ENCODE measurements at places on chromosomes 12 and 14.
A peak's percentile ranks its signal among the peaks of the same experiment; 100 is the strongest.

DNA sequence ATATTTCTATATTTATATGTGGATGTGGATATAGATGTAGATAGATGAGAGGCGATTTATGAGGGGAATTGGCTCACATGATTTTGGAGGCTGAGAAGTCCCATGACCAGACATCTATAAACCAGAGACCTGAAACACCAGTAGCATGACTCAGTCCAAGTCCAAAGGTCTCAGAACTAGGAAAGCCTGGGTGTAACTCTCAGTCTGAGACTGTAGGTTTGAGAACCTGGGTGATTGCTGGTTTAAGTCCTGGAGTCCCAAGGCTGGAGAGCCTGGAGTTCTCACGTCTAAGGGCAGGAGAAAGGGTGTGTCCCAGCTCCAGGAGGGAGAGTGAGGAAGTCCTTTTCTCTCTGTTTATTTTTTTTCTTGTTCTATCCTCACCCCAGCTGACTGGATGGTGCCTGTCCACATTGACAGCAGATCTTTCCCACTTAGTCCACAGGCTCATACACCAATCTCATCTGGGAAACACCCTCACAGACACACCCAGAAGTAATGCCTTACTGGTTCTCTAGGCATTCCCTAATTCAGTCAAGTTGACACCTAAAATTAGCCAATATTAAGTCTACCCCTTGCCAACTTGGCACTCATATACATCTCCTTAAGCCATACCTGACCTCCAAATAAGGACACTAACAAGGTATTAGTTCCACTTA lies 45.4 kb downstream of the EMP1 start:
- no peak for DNase-seq

GRCh38 chr12:46958053-46958452 lies 121.4 kb upstream of the PCED1B start:
- no peak for DNase-seq

DNA sequence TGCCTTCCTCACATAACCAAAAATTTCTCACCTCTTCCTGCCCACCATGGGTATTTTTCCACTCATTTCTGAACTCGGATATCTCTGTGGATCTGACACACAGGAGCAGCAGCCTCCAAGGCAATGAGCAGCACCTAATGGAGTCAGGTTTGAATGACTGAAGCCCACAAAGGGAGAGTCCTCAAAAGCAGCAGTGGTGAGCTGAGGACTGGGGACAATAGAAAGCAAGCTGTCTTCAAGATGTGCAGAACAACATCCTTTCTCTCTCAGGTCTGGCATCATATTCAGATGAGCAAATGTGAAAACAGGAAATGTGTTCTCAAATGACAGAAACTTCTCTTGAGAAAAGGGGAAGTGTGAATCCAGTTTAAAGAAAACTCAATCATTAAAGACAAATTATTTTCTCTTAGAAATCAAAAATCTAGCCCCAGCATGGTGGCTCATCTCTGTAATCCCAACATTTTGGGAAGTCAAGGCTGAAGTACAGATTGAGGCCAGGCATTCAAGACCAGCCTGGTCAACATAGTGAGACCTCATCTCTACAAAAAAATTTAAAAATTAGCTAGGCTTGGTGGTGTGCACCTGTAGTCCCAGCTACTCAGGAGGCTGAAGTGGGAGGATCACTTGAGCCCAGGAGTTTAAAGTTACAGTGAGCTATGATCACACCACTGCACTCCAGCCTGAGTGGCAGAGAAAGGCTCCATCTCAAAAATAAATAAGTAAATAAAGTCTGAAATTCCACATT lies 54.2 kb downstream of the C12orf42 start:
- DNase-seq, result no peak

DNA sequence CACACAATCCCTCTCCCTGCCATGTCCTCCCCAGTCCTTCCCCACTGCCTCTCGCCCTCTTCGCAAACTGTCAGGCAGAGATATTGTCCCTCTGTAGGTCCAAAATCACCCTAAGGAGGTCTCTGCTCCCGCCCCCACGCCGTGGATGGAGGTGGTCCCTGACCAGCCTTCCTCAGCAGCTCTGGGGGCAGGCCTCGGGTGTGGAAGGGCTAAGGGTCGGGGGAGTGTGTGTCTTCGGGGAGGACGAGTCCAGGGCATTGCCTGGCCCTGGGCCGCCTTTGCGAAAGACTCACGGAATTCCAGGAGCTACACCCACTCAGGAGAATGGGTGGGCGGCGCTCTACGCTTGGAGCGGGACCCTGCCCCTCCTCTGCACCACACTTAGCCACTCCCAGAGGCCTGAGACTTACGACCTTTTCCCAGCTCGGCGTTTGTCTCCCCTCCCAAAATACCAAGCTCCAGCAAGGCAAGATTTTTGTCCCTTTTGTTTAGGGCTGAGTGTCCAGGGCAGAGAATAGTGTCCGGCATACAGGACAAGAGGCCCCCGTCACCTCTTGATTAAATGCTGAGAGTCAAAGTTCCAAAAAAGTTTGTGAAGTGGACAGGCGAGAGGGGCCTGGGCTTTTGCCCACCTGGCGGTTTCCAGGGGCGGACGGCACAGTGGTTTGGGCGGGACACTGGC lies 881 bp downstream of the PYGL start:
- no peak for DNase-seq

DNA sequence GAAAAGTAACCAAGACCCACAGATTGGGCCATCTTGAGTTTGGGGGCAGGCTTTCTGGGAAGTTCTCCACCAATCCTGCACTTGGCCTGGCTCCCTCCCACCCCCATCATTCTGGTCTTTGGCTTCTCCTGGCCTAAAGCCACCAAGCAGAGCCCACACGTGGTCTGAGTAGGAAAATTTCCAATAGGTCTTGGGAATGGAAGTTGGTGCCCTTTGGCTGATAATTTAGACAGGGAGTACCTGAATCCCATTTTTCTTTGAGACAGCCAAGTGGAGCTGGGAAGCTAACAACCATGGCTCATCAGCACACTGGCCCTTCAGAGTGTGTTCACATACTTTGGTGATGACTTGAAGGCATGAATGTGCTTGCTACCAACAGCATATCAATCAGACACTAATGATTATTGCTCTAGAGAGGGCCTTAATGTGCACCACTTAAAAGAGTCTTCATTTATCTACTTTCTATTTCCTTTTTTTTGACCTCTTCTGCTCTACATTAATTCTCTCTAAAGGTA lies 156.0 kb downstream of the EGLN3 start:
- DNase-seq, result no peak

DNA sequence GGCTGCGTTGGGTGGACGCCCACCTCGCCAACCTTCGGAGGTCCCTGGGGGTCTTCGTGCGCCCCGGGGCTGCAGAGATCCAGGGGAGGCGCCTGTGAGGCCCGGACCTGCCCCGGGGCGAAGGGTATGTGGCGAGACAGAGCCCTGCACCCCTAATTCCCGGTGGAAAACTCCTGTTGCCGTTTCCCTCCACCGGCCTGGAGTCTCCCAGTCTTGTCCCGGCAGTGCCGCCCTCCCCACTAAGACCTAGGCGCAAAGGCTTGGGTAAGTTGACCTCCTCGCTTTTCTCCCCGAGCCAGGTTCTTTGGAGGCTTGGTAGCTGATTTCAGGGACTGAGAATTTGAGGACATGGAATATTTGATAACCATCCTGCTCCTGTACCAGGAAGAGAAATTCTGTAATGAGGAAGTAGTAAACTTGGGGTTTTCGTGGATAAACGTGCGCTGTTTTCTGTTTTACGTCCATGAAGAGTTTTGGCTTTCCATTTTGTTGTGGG lies 530 bp downstream of the APAF1 start:
- DNase-seq, result no peak

DNA sequence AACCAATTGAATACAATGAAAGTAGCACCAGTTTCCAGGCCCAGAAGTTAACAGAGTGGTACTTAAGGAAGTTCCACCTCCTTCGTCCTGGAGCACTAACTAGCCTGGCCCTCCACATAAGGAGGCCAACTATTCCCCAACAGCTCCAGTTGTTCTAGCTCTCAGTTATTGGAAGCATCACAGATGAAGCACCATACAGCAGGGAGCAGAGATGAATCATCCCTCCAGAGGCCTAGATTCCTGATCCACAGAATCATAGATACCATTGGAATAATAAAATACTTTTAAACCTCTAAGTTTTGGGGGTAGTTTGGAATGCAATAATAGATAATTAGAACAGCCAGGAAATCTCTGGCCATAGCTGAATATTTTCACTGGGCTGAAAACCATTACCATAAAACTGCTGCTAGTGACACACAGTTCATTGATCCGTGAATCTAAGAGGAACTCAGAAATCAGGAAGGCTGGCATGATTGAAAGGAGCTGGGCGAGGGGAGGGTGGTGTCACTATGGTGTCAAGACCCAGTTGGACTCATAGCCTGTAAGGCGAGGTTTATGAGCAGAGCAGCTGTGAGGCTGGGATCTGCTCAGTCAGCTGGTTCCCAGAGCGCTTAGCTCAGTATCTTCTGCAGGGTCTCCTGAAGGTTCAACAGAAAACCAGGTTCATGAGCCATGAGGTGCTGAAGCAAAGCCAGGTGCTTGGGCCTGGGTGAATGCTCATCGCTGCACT lies 371.4 kb upstream of the TMTC1 start:
- DNase-seq, result no peak

DNA sequence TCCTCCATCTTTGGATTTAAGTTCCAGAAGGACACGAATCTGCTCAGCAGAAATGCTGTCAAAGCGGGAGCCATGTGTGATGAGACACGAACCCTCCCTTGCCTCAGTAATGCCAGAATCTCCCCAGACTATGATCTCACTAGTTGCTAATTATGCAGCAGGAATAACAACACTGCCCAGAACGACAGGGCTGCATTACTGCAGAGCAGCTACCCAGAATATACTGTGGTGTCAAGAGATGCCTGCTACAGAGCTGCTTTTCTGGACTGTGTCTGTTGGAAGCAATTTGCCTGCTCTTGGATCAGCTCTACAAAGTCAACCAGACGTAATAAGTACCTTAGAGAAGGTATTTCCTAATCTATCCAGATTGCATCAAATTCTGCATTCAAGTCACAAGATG lies 5.5 kb downstream of the CSRNP2 start:
- no peak for DNase-seq

GRCh38 chr12:46509135-46509534 lies 136.6 kb upstream of the SLC38A2 start:
- no peak for DNase-seq

DNA sequence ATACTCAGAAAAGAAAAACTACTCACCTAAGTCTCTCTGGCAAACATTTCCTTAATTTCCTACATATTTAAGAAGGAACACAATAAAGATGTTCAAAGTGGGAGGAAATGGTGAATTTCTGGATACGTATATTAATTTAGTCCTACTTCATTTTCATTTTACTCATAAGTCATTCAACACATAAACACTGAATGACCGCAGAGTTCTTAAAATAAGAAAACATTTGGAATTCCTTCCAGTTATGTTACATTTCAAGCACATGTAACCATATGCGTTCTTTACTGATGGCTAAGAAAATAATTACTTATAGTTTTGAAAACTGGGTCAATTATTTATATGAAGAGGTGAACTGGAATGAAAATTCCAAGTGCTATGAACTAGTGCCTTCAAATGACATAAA lies 409.3 kb downstream of the BCAT1 start:
- no peak for DNase-seq

- no peak for DNase-seq
Observed at GRCh38 chr14:96097752-96098151, 58.6 kb downstream of the C14orf132 start.

- DNase-seq, result no peak
Observed at GRCh38 chr12:79929065-79929464, 5.8 kb downstream of the PPP1R12A start.

DNA sequence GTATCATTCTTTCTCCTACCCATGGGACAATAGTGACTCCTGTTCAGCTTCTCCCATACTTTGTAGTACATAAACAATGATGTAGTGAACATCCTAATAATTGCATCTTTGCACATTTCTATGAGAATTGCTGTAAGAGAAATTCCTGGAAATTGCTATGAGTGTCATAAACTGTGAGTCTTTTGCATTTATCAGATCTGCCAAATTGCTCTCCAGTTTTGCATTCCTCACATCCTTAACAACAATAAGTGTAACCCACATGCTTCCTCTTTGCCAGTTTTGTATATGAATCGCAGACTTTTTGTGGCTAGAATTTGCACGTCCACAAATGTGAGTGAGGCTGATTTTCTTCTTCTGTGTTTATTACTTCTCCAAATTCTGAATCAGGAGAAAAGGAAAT lies 124.0 kb upstream of the TBX5 start:
- DNase-seq, result no peak

- peak; percentile 53 for DNase-seq
Observed at GRCh38 chr14:59274991-59275391, 86.5 kb downstream of the DAAM1 start.

GRCh38 chr12:54004841-54005530 lies 3.8 kb upstream of the HOXC8 start:
- DNase-seq, result no peak

- DNase-seq, result no peak
Observed at GRCh38 chr12:115413626-115414025, 729.7 kb upstream of the TBX3 start.

- DNase-seq, result no peak
Observed at GRCh38 chr12:25698772-25699171, 145.7 kb upstream of the LMNTD1 start.

DNA sequence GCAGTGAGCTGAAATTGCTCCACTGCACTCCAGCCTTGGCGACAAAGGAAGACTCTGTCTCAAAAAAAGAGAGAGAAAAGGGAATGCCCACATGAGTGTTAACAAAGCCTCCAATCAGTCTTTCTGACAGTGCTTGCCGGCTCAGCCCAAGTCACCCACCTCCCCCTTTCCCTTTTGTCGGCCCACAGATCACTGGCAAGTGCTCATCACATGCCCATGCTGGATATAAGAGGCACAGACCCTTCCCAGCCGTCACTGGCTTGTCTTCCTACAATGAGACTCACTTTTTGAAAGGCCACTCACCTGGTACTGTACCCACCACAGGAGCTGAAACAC lies 70.8 kb downstream of the CCDC88C start:
- no peak for DNase-seq

DNA sequence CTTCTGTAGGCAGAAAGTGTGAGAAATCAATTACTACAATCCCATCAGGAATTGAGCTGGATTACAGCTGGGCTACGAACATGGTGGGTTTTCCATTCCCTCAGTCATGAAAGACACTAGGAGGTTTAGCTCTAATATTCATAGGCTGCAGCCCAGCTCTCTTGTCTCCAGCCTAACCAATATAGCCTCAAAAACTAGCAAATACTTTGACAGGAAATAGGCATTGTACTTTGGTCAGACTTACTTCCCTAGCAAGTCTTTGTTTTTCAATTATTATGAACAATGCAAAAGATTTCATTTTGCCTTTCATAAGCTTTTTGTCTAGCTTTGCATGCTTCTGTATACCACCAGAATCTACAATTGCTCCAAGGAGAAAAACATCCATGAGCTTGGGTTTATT lies 296.2 kb downstream of the GPHN start:
- DNase-seq, result no peak

GRCh38 chr14:83713732-83714131 lies 1816.2 kb upstream of the FLRT2 start:
- no peak for DNase-seq

DNA sequence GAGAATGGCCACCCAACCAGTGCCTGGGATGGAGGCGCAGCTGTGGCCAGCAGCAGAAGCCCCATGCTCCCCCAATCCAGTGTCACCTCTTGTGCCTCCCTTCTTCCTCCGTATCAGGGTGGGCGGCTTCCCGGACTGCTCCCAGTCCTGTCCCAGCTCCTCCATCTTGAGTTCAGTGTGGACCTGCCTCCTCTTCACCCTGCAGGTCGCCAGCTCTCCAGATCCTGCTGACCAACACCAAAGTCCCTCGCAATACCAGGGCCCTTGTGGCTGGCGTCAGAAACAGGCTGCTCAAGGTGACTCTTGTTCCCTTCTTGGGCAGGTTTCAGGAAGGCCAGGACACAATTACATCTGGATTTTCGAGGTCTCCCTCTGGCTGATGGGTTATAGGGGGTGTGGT lies 17.0 kb downstream of the MVK start:
- no peak for DNase-seq

GRCh38 chr12:123995023-123995748 lies 22.2 kb downstream of the ZNF664 start:
- DNase-seq, result no peak
